ENCODE measurements at places on chromosomes 2 and 18. TPM values are rescaled to one million over a fixed set of nuclear protein-coding genes. Genes with fewer than 3 reads are reported as not detected.

Gene GATA6
- 0.10 TPM for total RNA-seq

DNA sequence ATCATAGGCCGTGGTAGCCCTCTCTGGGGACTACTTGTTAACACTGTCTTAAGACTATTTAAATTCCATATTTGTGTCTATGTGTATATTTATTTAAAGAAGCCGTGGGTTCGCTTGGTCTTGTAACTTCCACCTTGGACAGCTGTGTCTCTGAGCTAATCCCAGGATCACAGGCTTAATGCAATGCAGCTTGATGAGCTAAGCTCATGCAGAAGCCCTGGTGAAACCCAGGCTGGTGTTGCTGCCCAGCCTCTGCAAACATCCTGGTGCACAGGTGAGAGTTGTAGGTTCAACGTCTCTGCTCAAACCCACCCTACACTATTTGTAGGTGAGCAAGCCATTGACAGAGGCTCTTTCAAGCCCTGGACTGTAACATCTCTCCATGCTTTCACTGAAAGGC, 211.8 kb downstream of the FAM210A start:
- peaks cover 37% of the 10 kb centered on the region for H3K36me3 ChIP-seq
- H3K4me1 ChIP-seq = peaks cover 27% of the 10 kb centered on the region
- no peak overlapping the region for H3K4me3 ChIP-seq
- H3K27me3 ChIP-seq = no peaks in the 10 kb centered on the region

Gene CCDC88A
- total RNA-seq = 13.2 TPM

DNA sequence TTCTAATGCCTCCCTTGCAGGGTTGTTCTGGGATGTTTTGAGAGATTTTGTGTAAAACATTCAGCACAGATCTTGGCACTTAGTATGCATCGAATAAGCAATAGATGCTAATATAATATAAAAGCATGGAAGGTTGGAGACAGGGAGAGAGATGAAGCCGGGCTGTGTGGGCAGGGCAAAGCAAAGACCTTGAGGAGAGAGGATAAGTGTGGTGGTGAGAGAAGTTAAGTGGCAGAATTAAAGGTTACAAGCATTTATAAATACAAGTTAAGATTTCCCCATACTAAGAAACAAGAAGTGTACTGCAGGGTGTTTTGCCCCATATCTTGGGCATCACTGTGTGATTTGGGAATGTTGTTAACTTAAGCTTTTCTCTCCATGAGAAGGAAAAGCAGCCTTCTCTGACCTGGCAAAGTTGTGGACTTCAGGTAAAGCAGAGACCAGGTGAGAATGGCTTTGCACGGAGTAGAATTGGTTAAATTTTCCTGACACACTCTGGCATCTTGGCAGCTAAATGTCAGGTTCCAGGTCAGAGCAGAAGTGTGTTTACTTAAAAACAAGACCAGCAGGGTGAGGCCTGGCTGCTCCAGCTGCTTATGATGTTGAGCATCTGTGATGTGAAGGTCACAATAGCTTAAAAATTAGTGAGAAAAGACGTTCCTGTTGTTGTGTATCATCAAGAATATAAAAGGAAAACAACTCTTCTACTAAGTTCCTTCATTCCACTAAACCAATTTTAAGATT, 288.5 kb upstream of the HNMT start:
- H3K4me3 ChIP-seq = no peak overlapping the region
- no peaks in the 10 kb centered on the region for H3K36me3 ChIP-seq
- no peaks in the 10 kb centered on the region for H3K27me3 ChIP-seq
- H3K27ac ChIP-seq = no peak overlapping the region
- H3K4me1 ChIP-seq = no peaks in the 10 kb centered on the region
- no peak for DNase-seq

Gene DPP10
- not detected for total RNA-seq

GRCh38 chr2:106530866-106531265, 43.7 kb downstream of the CD8B2 start:
- no peaks in the 10 kb centered on the region for H3K4me1 ChIP-seq
- H3K27me3 ChIP-seq = peaks cover 19% of the 10 kb centered on the region
- DNase-seq = no peak
- H3K36me3 ChIP-seq = no peaks in the 10 kb centered on the region
- H3K4me3 ChIP-seq = no peak overlapping the region

DNA sequence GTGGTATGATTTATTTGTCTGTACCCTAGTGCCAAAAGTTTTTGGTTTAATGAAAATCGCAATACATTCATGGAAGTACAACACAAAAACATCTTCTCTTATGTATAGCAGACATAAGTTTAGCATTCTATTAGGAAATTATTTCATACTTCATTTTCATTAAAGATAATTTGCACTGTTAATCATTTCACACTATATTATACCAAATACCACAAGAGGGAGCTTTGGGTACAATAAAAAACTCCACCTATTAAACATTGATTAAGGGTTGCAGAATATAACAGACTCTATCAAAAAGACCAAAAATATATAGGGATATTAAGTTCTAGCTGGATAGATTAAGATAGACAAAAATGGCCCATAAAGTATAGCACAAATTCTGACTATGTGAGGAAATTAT, 79.0 kb downstream of the SLC66A3 start:
- DNase-seq = no peak
- peaks cover 12% of the 10 kb centered on the region for H3K4me1 ChIP-seq
- H3K36me3 ChIP-seq = peaks cover 2% of the 10 kb centered on the region
- no peak overlapping the region for H3K4me3 ChIP-seq
- H3K27ac ChIP-seq = no peak overlapping the region

DNA sequence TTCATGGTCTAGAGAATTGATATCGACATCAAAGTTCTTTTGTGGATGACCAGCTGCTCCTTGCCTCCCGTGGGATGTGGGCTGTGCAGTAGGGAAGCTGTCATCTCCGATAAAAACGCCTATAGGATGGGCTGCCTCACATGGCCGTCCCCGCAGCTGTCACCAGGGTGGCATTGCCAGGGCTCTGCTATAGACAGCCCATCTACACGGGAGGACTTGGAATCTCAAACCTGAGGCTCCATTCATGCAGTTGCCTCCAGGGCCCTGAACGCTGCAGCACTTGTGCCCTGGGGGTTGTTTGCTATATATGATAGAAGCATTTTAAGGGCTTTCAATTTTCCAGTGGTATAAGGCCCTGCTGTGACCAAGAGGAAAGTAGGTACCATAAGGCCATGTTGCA, 183.1 kb downstream of the MYCN start:
- H3K27ac ChIP-seq = no peak overlapping the region
- DNase-seq = no peak
- no peaks in the 10 kb centered on the region for H3K27me3 ChIP-seq
- no peak overlapping the region for H3K4me3 ChIP-seq
- no peaks in the 10 kb centered on the region for H3K36me3 ChIP-seq

Gene ALPG
- total RNA-seq = not detected

Gene SLC4A3
- not detected for total RNA-seq

GRCh38 chr2:223954401-223954800, 2.9 kb upstream of the MRPL44 start:
- no peak overlapping the region for H3K4me3 ChIP-seq
- H3K27ac ChIP-seq = no peak overlapping the region
- peaks cover 56% of the 10 kb centered on the region for H3K4me1 ChIP-seq
- H3K36me3 ChIP-seq = peaks cover under 1% of the 10 kb centered on the region

Data from activated CD4-positive, alpha-beta memory T cell treated with anti-CD3 and anti-CD28 coated beads for 36 hours (primary cell).